ENCODE measurements at places on chromosomes 1 and 21. TPM values are rescaled to one million over a fixed set of nuclear protein-coding genes. Genes with fewer than 3 reads are reported as not detected.

DNA sequence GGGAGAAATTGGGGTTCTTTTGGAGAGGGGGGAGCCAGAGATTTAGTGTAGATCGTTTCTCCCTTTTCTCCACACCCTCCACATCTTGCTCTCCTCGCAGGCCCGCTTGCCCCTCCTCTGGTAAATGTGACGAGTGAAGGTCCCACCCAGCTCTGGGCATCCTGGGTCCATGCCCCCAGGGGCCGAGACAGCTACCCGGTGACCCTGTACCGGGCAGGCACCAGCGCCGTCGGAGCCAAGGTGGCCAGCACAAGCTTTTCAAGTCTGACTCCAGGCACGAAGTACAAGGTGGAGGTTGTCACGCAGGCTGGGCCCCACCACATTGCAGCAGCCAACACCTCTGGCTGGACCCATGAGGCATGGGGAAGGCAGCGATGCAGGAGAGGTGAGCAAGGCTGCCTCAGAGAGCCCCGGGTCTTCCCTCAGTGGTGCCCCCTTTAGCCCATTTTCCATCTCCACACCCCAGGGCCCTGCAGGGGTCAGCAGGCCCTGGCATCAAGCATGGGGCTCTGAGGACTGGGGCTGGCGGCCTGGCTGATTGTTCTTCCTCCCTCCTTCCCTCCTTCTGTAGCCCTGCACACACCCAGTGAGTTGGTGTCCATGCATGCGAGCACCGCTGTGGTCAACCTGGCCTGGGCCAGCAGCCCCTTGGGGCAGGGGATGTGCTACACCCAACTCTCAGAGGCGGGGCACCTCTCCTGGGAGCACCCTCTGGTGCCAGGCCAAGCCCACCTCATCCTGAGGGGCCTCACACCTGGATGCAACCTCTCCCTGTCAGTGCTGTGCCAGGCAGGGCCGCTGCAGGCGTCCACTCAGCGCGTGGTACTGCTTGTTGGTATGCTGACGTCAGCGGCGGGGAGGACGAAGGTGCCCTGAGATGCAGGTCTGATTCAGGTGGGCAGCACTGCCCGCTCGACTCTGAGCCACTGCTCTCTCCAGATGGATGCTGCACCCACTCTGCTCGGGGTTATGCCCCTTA lies 16.4 kb upstream of the LGR6 start:
- DNase-seq, result no peak

- no peak for DNase-seq
Observed at GRCh38 chr1:212958175-212958574, 7.8 kb downstream of the VASH2 start.

DNA sequence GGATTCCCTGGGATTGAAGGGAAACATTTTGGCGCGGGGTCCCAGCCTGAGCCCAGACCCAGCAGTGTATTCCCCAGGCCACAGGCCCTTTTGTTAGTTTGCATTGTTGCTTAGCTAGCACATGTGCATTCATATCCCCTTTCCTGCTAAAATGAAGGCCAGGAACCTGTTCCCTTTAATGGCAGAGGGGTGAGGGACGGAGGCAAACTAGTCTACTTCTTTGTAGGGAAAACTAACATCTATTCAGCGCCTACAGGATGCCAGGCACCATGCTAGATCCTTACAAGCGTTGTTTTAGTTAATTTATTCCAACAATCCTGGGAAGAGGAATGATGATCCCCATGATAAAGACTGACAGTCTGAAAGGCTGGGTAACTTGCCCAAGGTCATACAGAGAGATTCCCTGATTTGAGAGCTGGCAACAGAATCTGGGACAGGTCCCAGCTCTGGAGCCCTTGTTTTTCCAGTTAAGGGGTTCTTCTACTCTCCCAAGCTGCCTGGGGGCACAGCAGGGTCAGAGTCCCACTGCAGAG lies 595 bp upstream of the E2F2 start:
- DNase-seq, result no peak

DNA sequence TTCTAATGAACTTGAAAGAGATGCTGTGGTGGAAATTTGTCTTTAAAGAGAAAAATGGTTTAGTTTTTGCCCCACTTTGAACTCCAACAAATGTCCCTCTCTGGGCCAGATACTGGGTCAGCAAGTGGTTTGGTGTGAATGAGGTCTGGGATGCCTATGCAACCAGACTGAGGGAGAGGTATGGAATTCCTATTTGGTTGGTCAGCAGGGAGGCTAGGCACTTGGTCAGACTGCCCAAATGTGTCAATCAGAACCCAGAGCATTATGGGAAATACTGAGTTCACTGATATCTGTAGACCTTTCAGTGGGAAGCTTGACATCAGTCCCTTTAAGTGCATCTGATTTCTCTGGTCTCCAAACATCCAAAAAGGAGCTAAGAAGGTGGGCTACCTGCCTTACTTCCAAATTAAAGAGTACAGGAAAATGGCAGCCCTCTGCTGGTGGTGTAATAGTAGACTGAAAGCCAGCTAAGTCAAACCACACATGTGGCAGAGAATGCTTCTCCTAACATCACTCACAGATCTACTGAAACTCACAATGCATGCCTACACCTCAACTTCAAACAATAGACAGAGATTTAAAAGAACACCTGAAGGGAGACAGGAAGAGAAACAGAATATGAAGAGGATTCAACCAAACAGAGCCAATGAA lies 510.1 kb downstream of the PLA2G4A start:
- DNase-seq, result no peak

DNA sequence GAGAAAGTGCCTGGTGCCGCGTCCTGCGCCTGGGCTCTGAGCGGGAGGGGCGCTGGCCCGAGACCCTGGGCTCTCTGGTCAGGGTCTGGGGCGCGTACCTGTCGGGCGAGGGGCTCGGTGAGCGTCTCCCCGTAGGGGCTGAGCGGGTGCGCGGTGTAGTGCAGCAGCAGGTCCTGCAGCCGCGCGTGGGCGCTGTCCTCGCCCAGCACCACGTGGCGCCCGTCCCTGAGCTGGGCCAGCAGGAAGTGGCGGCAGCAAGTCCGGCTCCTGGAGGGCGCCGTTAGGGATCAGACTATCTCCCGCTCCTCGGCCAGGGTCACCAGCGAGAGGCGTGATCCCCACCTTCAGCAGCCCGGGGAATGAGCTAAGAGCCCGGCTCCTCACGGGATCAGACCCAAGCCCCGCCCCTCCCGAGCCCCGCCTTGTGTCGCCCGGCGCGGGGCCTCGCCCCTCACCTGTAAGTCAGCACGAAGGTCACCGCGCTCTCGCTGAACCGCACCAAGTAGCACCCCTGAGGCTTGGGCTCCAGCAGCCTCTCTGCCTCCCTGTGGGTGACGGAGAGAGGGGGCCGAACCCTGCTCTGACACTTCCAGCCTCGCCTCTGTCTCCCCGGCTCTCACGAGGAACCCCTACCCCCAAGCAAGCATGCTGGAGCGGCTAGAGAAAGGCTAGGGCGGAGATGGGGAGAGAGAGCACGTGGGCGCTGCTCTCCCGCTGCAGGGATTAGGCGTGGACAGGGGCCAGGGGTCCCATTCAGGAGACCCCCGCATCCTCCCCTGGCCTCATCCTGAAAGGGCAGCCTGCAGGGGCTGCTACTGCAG lies 2.7 kb downstream of the SH2D2A start:
- DNase-seq, result peak; percentile 68

DNA sequence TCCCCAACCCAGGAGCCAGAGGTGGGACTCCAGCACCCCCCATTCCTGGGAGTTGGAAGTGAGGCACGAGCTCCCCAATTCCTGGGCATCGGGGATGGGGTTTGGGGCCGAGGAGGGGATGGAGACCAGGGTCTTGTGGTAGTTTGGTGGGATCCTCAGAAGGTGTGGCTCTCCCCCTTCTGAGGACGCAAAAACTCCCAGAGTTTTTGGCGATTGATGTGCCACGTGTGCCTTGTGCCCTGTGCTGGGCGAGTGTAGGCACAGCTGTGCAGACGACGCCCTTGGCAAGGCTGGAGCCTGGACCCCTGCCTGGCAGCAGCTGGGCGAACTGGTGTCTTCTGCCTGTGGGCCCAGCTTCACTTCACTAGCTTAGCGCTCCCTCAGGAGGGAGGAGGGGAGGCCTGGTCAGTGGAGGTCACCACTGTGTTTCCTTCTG lies 2.6 kb downstream of the GUK1 start:
- DNase-seq, result no peak

DNA sequence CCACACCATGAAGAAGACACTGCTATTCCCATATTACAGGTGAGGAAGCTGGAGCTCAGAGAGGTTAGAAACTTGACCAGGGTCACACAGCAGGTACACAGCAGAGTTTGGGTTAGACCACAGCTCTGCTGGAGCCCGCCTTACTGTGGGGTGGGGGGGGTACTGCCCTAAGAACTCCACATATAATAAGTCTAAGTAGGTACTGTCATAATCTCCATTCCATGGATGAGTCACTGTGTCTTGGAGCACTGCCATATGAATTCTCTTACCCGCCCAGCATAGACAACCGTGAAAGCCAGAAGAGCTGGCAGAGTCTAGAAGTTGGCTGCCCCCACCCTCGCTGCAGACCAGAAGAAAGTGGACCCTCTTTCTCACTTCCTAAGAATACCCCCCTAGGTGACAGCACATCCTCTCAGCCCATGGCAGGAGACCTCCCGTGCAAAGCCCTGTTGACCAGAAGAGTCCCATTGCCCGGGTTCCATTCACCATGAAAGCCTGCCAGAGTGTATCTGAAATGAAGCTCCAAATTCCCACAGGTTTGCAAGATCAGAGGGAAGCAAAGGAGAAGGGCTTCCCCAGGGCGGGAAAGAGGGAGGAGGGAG lies 5.2 kb upstream of the PLA2G2D start:
- DNase-seq, result peak; percentile 74

DNA sequence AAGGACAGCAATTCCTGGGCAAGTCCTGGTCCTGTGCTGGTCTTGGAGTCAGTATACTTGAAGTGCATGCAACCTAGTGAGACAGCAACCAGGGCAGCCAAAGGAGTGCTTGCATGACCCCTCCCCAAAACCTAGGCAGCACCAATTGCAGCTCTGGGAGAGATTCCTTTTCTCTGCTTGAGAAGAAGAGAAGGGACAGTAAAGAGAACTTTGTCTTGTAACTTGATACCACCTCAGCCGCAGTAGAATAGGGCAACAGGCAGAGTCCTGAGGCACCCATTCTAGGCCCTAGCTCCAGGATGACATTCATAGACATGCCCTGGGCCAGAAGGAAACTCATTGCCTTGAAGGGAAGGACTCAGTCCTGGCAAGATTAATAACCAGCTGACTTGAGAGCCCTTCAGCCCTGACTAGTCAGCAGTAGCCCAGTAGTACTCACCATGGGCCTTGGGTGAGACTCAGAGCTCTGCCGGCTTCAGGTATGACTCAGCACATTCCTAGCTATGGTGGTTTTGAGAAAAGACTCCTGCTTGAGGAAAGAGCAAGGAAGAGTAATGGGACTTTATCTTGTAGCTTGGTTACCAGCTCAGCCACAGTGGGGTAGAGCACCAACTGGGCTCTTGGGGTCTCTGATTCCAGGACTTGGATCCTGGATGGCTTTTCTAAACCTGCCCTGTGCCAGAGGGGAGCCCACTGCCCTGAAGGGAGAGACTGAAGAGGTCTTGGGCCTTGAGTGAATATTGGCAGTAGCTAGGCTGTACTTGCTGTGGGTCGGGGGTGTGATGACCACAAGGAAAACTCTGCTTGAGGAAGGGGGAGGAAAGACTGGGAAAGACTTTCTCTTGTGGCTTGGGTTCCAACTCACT lies 51.7 kb upstream of the ACADM start:
- DNase-seq, result no peak

NEGR1 gene
- 9.3 TPM for total RNA-seq

ZNF683 gene
- total RNA-seq, result not detected

RCSD1 gene
- total RNA-seq, result 26.5 TPM

OR2T33 gene
- total RNA-seq, result not detected

FAM167B gene
- 6.4 TPM for total RNA-seq

UCK2 gene
- total RNA-seq, result 8.8 TPM
